ENCODE measurements at places on chromosomes 2 and 18.

- DNase-seq: no peak
Observed at GRCh38 chr2:34784701-34785100, 1185.6 kb upstream of the FAM98A start.

DNA sequence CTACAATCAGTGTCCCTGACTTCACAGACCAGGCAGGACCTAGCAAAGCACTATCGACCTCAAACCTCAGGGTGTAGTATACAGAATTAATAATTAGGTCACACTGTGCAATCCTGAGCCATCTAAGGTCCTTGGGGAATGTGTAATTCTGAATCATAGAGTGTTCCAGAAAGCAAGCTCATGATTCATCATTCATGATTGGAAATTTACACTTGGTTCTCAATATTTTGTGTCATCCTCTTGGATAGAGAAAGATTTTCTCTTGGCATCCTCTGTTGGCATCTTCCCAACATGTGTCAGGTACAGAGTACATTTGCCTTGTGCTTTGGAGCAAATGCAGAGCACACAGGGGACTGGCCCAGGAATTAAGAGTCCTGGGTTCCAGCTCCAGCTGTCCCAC is 245.0 kb upstream of the NT5C1B start:
- no peak for DNase-seq

DNA sequence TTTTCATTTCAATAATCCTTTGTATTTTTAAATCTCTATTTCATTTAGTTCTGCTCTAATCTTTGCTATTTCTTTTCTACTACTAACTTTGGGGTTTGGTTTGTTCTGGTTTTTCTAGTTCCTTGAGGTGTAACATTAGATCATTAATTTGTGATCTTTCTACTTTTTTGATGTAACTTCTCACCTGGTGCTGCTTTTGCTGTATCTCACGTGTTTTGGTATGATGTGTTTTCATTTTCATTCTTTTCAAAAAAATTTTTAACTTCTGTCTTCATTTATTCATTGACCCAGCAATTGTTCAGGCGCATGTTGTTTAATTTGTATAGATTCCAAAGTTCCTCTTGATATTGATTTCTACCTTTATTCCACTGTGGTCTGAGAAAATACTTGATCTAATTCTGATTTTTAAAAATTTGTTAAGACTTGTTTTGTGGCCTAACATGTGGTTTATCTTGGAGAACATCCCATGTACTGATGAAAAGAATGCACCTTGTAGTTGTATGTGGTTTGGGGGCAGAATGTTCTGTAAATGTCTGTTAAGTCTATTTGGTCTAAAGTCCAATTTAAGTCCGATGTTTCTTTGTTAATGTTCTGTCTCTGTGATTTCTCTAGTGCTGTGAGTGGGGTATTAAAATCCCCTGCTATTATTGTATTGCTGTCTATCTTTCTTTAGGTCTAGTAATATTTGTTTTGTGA is 17.3 kb upstream of the MALT1 start:
- no peak for DNase-seq

GRCh38 chr18:32802591-32803451 is 30.0 kb upstream of the KLHL14 start:
- no peak for DNase-seq

DNA sequence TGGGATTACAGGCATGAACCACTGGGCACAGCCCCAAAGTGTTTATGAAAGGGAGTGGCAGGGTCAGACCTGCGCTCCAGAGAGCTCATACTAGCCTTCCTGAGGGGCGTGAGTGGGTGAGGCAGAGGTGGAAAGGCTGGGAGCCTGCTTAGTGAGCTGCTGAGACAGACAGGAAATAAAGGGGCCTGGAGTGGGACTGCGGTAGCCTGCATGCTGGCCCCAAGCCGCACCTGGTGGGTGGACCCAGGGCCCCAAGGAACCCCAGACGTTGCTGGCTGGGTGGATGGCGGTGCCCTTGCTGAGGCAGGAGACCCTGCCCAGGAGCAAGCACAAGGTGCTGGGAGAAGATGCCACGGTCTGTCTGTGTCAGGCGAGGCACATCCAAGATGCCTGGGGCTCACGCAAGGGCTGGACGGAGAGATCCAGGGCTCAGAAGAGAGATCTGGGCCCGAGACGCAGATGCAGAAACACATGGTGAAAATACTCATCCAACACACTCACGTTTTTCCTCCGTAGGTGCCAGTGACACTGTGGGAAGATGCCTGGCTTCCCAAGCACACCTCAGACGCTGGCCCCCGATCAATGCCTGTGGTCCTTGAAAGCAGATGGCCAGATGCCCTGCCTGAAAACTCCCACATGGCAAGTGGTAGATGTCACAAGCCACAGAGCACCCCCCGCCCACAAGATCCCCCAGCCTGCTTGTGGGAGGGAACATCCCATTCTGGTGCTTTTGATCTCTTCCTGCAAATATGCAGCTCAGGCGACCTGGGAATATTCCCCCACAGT is 151.1 kb downstream of the GLI2 start:
- DNase-seq: no peak

DNA sequence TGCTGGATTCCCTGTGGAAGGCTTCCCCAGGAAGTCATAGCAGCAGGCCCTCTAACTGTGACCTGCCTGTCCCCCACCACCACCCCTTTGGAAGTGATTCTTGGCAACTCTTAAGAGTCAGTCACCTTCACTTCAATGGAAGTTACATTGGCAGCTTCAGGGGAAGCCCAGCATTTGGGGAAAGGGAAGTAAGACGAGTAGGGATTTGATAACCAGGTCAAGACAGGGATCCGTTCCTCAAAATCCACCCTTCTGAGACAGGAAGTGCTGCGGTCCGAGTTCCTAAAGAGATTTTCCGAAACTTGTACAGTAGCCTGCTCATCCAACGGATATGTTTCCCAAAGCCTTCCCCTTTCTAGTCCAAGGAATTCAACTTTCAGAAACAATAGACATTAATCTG is 54.2 kb downstream of the MRPL35 start:
- no peak for DNase-seq

- DNase-seq: no peak
Observed at GRCh38 chr2:151845481-151845880, 17.3 kb upstream of the ARL5A start.

GRCh38 chr2:159793326-159793725 is 4.7 kb downstream of the CD302 start:
- no peak for DNase-seq

- DNase-seq: no peak
Observed at GRCh38 chr18:13566941-13567746, 159.2 kb downstream of the FAM210A start.

DNA sequence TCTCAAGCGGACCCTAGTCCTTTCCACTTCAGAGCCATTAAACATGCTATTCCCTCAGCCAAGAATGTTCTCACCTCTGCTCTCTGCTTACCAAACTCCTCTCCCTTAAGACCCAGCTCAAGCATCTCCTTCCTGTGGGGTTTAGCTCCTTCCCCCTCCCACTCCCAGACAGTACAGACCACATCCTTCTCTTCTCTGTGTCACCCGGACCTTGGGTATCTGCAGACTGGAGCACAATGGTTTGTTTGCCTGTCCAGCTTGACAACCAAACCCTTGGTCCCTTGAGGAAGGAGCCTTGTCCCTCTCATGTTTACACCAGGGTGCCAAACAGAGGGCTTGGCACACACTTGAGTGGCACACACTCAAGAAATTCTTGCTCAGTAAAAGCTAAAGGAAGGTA is 4.1 kb upstream of the CD8A start:
- DNase-seq: no peak

- DNase-seq: no peak
Observed at GRCh38 chr2:144374163-144374661, 145.7 kb downstream of the ZEB2 start.

GRCh38 chr2:26324903-26325302 is 21.0 kb upstream of the SELENOI start:
- no peak for DNase-seq

GRCh38 chr2:234046521-234046920 is 4.0 kb upstream of the SPP2 start:
- no peak for DNase-seq

DNA sequence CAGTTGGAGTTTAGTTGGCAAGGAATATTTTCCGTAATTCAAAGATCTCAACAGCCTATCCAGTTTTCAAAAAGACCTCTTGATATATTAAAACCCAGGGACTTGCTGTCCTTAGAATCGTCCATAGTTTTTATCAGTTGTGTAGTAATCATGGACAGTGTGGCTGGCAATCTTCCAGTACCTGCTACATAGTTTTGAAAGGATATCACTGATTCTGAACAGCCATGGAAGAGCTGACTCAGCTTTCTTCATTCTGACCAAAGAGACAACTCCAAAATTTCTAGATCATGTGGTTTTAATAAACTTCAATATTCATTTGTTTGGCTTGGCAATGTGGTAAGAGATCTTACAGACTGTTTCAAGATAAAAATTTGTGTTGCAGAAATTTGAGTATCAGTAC is 616.7 kb downstream of the TDRD15 start:
- no peak for DNase-seq

- DNase-seq: peak; percentile 94
Observed at GRCh38 chr2:25294573-25295462, 46.9 kb downstream of the DNMT3A start.

GRCh38 chr2:71528749-71529148 is 75.4 kb downstream of the DYSF start:
- no peak for DNase-seq

GRCh38 chr2:211755187-211755586 is 783.4 kb downstream of the ERBB4 start:
- DNase-seq: no peak

DNA sequence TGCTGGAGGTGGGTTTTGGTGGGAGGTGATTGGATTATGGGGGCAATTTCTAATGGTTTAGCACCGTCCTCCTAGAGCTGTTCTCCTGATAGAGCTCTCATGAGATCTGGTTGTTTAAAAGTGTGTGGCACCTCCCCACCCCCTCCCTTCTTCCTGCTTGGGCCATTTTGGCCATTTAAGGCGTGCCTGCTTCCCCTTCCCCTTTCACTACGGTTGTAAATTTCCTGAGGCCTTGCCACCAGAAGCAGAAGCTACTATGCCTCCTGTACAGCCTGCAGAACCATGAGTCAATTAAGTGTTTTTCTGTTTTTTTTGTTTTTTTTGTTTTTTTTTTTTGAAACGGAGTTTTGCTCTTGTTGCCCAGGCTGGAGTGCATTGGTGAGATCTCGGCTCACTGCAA is 335.7 kb upstream of the HS6ST1 start:
- DNase-seq: no peak

DNA sequence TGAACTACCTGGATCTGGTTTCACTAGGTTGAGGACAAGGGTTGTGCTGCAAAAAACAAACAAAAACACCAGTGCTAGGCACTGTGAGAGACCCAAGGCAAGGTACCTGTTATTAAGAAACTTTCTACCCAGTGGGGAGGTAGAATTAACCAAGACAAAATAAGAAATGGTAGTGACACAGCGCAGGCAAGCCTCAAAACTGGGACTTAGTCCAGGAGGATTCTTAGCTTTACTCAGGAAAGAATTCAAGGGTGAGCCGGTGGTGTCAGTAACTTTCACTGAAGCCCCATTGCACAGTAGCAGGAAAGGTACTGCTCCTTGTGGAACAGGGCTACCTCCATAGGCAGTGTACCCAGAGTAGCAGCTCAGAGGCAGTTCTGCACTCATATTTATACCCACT is 131.6 kb downstream of the SCG2 start:
- DNase-seq: no peak

- DNase-seq: no peak
Observed at GRCh38 chr2:27582129-27582694, 630 bp upstream of the ZNF512 start.

- no peak for DNase-seq
Observed at GRCh38 chr2:20419007-20419576, 27.8 kb upstream of the RHOB start.

- peak; percentile 56 for DNase-seq
Observed at GRCh38 chr18:47150824-47151366, 595 bp upstream of the HDHD2 start.

DNA sequence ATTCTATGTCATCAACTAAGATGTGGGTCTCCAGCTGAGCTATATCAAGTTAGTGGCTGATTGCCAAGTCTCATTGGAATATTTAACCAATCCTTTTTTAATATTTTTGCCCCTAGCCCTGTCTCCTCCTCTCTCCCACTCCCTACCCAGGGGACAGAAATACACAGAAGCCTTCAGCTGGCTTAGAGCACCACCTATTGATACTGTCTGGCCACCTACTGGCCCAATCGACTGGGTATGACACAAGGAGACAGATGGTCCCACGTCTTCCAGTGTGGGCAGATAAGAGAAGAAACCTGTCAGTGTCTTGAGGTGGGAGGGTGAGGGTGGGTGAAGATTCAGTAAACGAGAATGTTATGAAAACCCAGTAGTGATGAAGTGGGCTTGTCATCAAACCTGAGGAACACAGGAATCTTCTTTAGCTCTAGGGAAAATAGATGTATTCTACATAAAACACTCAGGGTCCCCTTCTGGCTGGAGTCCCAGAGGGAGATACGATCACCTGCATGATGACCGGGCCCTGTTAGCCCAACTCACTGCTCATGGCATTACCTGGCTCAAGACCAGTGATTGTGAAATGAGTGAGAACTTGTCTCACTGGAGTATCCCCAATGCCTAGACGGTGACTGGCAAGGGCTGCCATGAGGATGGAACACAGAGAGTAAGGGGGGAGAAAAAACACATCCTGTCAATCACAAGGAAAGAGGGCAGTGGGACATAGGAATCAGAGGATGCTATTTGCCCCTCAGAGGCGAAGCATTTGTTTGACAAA is 26.7 kb downstream of the POLR1A start:
- no peak for DNase-seq

GRCh38 chr2:226338825-226339224 is 460.8 kb downstream of the IRS1 start:
- no peak for DNase-seq

GRCh38 chr18:60754413-60755009 is 381.9 kb upstream of the MC4R start:
- no peak for DNase-seq

DNA sequence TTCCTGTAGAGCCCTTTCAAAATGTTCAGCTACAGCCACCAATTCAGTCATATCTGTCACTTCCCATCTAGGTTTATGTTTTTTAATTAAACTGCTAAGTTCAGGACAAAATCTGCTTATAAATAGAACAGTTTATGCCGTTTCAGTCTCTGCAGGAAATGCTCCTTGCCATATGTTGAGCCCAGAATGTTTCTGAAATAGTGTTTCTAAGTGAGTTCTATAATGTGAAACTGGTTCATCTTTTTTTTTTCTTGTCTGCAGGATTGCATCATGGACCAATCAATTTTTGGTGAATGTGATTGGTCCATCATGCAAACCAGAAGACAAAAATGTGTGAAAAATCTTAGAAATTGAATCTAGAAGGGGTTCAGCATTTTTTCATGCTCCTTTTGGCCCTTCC is 30.2 kb upstream of the RHOB start:
- no peak for DNase-seq

- no peak for DNase-seq
Observed at GRCh38 chr2:179129574-179130238, 79.8 kb upstream of the CCDC141 start.

DNA sequence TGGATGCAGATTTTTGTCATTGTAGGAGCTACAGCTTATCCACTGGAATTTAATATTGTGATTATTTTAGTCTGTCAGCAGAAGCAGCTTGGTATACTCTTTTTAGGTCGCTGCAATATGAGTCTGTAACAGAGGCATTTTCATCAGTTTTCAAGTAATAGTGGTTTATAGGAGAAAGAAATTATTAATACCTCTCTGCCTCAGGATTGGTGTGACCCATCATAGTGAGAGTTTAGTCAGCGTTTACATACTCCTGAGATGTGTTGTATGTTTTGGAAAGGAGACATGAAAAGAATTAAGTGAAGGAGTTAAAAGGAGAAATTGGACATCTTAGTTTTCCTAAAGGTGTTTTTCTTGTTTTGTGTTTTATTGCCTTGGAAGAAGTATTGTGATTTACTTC is 189.8 kb downstream of the GULP1 start:
- no peak for DNase-seq

Data from NCI-H345 (cell line).